ENCODE measurements at places on chromosomes 4 and X.

DNA sequence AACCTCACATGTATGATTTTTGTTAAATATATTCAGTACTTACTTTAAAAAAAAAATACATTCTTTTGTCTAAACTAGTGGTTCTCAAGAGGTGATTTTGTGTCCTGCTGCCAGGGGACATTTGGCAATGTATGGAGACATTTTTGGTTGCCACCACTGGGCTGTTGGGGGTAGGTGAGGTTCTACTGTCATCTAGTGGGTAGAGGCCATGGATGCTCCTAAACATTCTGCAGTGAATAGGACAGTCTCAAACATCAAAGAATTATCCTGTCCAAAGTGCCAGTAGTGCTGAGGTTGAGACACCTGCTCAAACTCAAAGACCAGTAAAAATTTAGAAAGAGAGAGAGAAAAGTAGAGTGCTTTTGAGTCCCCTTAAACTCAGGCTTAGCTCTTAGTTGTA is 32.9 kb upstream of the PGM2 start:
- no peak for DNase-seq

DNA sequence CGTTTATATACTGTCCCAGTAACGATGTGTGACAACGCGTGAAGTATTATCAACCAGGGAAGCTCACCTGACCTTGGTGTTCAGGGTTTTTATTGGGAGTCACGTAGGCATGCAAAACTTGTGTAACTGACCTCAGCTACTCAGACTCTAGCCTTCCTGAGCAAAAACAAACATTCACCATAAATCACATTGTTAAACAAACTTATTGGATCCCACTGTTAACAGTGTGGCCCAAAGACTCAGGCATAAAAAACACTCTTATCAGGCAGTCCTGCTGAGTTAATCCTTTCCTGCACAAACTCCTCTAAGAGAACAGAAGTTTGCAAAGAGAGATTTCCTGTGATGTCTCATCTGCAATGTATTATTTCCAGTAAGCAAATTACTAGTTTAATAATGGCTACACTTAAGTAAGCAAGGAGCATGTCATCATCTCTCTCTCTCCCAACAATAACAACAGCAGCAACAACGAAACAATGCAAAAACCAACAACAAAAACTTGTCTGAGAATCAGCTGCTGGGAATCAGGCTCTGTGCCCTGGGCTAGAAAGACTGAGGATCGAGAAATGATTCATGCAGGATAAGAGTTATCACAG is 12.0 kb downstream of the GAGE1 start:
- DNase-seq, result no peak

DNA sequence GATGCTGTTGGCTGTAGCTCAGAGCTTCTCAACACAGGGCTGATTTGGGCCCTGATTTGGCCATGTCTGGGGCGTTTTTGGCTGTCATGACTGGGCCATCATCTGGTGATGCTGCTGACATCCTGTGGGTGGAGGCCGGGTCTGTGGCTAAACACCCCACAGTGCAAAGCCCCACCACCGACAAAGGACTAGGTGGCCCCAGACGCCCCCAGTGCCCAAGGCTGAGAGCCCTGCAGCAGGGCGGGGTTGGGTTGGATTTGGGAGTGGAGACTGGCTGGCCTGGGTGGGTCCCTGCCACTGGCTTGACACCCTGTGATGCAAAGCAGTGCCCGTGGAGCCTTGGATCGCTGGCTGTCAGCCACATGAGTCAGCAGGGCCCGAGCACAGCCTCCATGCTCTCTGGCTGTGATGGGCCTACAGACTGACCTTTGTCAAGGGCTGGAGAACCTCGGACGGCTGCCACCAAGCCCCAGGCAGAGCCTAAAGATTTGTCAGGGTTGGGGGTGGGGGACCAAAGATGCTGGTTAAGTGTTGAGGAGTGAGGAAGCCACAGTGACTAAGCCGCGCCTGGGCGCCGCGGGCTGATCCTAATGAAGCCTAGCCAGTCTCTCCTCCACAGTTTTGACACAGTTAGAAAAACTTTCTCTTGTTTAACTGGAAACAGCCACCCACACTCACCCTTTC is 28.3 kb downstream of the CYTL1 start:
- no peak for DNase-seq

GRCh38 chr4:186780291-186781031 is 56.8 kb upstream of the FAT1 start:
- DNase-seq, result no peak

- DNase-seq, result no peak
Observed at GRCh38 chr4:2165391-2165790, 76.5 kb downstream of the HAUS3 start.

DNA sequence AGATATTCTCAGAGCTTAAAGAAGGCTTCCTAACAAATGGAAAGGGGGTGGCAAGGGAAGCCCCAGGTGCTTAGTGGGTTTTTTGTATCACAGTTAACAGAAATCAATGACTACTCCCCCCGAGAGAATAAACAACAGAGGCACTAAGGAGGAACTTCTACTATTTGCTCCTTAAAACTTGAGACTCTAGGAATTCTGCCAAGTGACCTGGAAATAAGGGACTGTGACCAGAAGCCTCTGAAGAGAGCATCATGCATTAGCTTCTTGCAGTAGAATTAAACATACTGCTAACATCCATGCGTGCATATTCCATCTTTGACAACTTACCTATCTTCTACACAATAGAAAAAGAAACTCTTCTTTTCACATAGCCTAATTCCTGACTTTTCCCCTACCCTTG is 86.8 kb downstream of the CAMK2D start:
- no peak for DNase-seq

GRCh38 chr4:157280673-157281072 is 60.1 kb downstream of the GRIA2 start:
- DNase-seq, result no peak

DNA sequence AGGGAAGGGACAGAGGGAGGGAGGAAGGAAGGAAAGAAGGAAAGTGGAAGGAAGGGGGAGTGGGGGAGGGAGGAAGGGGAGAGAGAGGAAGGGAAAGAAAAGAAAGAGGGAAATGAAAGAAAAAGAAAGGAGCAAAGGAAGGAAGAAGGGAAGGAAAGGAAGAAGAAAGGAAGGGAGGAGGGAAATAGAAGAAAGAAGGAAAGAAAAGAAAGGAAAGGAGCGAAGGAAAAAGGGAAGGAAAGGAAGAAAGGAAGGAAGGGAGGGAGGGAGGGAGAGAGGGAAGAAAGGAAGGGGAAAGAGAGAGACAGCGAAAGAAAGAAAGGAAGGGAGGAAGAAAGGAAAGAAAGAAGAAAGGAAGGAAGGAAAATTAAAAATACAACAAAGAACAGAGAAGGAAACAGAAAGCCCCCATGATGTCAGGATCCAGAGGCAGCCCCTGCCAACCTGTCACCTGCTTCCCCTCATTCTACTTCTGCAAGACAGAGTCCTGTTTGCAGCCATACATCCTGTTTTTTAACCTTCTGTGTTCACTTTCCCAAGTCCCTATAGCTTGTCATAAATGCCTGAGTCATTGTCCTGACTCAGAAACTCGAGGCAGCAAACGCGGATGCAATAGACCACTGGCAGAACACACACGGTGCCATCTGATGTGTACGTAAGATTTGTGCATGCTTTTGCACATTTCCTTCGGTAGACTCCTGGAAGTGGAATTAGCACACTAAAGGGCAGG is 77.0 kb upstream of the C4orf50 start:
- no peak for DNase-seq

DNA sequence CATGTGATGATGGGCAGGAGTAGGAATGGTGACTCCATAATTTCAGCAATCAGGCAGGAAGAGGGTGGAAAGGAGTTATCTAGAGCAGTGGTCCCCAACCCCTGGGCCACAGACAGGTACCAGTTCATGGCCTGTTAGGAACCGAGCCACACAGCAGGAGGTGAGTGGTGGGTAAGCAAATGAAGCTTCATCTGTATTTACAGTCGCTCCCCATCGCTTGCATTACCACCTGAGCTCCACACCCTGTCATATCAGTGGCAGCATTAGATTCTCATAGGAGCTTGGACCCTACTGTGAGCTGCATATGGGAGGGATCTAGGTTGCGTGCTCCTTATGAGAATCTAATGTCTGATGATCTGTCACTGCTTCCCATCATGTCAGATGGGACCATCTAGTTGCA is 1.4 kb upstream of the TLR10 start:
- DNase-seq, result no peak

DNA sequence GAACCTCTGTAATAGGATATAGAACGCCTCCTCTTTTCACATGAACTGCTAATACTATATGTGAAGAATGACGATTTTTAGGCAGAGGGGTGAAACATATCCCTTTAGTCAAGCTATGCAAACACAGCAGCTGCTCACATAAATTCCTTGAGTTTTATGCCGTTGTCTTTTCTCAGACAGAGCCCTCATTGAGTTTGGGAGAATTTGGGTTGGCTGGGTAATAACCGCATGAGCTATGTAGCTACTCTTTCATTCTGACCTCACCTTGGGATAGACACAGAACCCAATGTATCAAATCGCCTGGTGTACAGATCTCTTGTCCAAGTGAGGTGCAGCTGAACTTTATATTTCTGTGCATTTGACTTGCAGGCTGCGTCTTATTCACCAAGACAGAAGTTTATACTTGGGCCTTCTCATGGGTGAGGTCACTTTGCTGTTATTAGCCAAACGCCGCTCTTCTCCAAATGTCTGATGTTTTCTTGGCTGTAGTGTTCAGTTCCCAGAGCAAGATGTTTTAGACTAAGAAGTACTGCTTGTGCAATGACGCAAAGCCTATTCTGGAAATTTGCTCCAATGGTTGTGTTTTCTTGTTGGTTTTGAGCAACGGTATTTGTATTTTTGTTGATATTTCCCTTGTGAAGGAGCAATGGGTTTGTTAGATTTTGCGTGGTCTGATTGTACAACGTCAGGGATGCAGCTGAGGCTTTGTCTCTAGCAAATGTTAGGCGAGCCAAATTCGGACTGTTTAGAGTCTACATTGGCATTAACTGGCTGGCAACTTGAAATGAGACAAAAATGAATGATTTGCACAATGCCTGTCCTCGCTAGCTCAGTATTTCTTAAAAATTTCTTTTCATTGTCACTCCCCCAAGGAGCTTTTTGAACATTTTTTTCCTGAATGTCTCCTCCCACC is 11.2 kb upstream of the SPARCL1 start:
- no peak for DNase-seq

DNA sequence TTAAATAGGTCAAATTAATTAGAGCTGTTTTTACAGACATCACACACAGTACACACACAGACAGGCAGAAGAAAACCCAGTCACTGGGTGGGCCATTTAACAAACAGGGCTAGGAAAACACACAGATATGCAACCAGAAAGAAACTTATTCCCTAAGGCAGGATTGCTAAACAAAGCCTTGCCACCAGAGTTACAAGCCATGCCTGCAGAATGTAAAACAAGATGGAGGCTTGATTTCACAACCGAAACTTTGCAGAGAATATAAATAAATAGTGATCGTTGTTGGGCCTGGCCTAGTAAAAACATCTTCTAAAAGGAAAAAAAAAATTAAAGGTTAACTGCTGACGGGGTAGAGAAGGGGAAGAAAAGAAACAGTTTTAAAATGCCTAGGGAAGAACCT is 212.3 kb downstream of the NAP1L3 start:
- no peak for DNase-seq

DNA sequence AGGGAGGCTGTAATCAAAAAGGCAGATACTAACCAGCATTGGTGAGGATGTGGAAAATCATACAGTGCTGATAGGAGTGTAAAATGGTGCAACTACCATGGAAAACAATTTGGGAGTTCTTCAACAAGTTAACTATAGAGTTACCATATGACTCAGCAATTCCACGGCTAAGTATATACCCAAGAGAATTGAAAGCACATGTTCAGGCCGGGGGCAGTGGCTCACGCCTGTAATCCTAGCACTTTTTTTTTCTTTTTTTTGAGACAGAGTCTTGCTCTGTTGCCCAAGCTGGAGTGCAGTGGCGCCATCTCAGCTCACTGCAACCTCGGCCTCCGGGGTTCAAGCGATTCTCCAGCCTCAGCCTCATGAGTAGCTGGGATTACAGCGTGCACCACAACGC is 15.0 kb upstream of the CD99L2 start:
- DNase-seq, result no peak

DNA sequence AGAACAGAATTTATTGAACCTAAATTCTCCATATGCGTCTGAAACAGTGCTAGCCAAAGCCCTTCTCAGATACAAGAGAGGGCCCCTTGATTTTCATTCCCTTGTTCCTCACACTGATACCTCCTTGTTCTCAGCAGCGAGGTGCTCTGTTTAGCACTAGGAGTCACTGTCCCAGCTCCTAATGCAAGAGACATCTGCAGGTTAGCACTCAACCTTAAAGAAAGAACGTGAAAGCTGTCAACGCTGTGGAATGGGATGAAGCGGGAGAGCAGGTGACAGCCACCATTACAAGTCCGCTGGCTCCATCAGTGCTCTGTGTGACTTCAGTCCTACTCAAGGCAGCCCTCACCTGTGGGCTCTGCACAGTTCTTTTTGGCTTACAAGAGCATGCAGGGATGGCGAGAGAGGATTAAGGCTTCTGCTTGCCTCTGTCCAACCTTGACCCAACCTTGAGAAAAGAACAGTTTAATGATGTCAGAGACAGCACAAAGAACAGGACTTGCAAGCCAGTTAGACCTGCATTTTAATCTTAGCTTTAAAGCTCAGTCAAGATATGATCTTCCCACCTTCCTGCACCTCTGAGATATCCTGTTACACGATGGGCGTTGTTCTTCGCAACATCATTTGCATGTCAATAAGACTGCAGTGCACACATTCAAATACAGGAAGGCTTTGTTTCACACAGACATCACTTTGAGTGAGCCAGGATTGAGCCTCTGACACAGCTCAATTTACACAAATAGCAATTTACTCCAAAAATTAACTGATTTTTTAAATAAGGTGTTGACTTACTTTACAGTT is 95.1 kb downstream of the ARSF start:
- no peak for DNase-seq

DNA sequence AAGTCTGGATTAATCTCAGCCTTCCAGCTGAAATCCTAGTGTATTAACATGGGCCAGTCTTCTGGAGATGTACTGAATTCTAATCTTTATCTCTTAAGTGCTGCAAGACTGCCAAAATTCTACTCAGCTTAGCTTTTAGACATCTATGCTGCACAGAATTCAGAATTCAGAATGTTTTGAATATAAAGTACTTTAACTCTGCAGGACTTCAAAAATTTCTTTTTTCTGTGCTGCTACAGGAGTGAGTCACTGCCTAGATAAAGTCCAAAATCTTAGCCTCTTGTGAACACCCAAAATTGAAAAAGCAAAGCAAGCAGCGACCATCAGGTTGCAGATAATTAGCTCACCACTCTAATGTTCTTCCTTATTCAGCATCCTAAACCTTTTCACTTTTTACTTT is 1092.6 kb upstream of the PCDH10 start:
- DNase-seq, result no peak

DNA sequence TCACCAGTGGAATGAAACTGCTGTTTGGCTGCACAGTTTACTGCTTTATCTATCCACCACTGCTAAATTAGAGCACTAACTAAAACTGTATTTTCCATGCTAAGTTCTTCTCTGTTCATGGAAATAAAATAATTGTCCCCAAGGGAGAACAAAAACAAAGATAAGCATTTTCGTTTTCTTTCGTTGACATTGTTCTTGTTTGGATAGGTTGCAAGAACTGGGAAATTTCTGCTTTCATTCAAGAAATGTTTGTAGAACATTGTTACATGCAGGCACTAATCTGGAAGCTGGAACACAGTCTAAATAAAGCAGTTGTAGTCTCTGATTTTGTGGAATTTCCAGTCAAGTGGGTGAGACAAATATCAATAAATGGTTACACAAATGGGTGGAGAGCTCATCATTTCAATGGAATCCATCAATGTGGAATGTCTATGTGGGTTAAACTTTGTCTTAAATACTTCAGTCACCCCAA is 5.8 kb upstream of the CXCL8 start:
- DNase-seq, result no peak

GRCh38 chrX:101219864-101220346 is 319 bp downstream of the DRP2 start:
- peak; percentile 0 for DNase-seq

All from stimulated activated CD8-positive, alpha-beta memory T cell treated with anti-CD3 and anti-CD28 coated beads, Interleukin-2, amount 100 ng/mL, for 48 hours (primary cell).